Muscle of leg (tissue), 16 donors: ENCODE measurements at places on chromosomes 3 and 15.

- peak; percentile 25 for DNase-seq
These were observed 1.8 kb downstream of the SCAMP5 start for GRCh38 chr15:74997141-74997540.

- no peak for DNase-seq
These were observed 91.5 kb upstream of the FAM174B start for GRCh38 chr15:92747047-92747446.

DNA sequence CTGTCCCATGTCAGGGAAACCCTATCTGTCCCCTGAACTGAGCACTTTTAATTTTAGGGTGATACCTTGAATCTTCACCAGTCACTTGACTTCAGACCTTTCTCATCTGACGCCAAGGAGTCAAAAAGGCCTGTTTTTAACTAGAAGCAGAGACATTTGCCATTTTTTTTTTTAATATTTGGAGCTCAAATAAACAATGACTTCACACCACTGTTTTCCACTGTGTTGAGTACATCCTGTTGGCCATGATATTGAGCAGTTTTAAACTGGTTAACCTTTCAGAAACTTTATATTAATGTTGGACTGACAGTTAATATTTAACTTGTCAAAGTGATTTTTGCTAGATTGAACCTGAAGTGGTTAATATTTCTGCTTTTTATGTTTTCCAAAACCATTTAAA lies 28.2 kb downstream of the DAG1 start:
- DNase-seq, result no peak

DNA sequence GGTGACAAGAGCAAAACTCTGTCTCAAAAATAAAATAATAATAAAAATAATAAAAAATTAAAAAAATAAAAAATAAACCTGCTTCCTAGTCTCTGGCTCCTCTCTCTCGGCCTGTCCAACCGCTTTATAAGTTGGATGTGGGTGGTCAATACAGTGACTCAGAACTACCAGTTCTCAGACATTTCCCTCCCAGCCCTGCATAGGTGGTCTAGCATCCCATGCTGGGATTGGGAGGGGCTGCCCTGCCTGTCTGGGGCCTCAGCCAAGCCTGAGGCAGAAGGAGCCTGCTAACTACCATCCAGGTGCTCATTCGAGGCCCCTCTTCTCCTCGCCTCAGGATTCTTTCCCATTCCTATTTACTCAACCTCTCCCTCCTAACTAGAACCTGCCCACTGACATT lies 33.3 kb upstream of the BLM start:
- DNase-seq, result no peak

DNA sequence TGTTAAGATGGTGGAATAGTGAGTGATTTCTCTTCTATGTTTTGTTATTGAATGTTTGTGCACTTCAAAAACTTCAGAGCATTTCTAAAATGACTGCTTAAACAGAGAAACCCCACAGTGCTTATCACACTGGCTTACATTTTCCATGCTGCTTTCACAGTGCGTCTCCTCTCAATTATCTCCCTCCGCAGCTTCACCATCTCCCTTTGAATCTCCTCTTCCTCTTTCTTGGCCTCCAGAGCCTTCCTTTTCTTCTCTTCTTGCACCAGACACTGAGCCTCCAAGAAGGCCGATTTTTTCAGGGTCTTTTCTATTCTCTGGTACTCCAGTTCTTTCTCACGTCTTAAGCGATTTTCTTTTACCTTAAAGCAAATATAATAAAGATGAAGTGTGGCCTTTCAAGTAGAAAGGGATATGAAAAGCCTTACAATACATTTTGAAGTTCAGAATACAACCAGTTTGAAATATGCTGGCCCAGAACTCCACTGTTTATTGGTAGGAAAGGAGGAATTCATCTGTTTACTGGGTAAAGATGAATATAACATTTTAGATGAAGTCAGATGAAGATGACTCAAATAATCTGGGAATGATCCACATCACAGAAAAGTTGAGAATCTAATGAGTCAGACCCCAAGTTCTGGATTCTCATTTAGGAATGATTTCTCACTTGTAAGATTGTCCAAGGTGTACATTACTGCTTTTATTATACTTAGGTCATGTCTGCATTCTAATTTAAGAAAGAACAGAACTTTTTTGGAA lies 21.4 kb downstream of the CCDC191 start:
- no peak for DNase-seq

DNA sequence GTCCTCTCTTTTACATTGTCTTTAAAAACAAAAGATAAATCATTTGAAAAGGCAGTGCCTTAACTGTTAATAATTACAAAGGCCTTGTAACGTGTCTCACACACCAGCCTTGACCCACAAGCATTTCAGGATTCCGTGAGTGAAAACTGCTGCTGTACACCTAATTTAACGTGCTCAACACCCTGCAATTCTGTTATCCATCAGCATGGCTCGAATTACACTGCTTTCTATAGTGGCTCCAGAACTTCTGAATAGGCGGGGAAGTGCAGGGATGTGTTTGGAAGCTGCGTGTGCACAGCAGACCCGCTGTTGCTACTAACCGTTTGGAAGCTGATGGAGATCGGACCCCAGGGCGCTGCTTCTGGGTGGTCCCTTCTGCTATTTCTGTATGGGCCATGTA lies 9.9 kb upstream of the ETFA start:
- DNase-seq, result no peak

DNA sequence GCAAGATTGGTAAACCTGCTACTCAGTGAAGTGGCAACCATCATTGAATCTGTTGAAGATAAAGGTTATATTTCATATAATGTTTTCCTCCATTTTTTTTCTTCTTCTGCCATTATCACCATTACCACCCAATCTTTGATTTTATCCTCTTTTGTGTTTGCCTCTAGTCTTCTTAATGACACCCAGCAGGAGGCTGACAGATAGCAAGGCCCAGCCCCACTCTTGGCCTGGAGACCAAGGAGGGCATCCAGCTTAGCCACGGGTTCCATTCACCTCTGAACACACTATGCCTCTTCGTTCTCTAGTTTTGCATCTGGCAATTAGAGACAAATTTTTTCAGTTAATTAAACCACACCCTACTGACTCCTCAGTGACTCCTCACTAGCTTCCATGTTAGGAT lies 129.7 kb downstream of the TPRG1 start:
- no peak for DNase-seq

GRCh38 chr15:89002281-89002761 lies 85.9 kb upstream of the ABHD2 start:
- no peak for DNase-seq

DNA sequence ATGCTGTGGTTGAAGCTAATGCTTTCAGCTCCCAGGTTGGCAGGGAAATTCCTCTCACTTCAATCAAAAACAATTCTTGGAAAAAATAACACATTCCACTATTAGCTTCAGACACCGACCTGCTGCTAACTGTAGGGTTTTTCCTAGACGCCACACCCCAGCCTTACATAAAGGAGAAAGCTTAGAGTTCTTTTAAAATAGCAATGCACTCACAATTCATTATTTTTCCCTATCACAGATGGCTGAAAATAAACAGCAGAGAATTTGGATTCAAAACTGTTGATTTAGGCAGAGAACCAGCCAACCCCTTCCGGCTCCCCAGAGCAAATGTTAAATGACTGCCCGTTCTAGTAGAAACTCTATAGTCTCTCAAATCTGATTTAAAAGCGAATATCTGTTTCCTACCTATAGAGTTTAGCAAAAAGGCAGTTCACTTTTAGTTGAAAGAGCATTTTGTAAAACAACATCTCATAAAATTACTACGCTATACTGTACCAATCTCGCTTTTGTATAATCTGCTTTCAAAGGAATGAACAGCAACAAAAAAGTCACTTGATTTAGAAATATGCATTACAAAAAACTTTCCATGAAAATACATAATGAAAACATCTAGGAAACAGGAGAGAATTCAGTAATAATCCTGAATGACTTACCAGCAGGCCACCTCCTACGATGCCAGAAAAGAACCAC lies 586 bp downstream of the TM4SF1 start:
- DNase-seq, result peak; percentile 67

DNA sequence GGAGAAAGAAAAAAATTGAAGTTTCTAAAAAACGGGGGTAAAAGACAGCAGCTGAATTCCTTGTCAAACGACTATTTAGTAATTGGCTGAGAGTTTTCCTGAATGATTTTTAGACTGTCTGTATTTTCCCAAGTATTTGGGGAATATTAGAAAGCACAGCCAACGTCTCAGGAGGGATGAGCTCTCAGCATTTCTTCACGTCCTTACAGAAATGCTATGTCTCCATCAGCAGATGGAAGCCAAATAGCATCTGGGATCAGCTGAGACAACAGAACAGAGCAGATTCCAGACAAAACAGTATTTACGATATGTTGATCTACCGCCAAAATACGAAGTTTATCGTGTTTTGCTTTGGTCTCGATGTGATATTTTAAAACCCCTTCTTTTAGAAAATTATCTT lies 5.3 kb upstream of the TMC3 start:
- peak; percentile 92 for DNase-seq

DNA sequence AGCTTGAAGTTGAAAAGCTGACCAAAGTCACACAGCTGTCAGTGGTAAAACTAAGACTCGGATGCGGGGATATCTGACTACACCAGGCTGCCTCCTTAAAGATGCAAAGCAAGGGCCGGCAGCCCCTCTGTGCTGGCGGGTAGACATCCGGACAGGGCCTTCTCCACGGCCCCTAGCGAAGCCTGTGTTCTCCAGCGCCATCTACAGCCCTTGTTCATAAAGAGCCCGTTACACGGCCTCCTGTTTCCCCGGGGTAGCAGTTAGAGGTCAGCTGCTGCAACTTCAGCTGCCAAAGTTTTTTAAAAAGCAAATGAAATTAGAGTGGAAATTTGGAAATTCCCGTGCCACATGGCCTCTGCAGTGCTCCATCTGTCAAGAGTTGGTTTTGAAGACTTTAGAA lies 383.0 kb downstream of the TBL1XR1 start:
- peak; percentile 86 for DNase-seq

GRCh38 chr3:190564175-190564574 lies 50.3 kb downstream of the IL1RAP start:
- DNase-seq, result no peak

DNA sequence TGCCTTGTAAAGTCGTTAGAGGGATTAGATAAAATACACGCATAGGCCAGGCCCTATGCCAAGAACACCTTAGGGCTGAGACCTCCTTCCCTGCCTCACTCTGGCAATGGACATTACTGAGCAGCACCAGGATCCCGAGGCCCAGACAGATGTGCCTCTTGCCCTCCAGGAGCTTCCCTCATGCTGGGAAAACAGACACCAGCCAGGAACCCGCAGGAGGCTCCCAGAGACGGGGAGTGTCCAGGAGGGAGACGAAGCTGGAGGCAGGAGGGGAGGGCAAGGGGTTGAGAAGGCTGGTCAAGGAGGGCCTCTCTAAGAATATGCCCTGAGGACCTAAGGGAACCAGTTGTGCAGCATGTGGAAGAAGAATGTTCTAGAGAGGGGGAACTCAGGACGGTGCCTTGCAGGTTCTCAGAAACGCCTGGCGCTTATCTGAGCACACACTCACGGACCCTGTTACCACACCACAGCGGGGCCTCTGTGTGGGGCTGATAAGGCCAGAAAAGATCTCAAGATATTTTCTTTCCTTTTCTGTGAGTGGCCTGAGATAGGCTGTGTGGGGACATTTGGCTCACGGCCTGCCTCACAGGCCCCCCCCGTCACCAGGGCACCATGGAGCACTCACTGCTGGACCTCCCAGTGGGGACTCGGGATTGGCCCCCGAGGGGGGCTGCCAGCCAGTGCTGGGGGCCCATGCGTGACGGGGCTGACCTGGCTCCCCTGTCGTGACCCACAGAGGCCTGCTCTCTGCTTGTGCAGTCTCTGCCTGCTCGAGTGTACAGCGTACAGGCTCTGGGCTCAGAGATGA lies 22.0 kb upstream of the CYP11A1 start:
- no peak for DNase-seq

- DNase-seq, result no peak
These were observed 62.6 kb downstream of the DOCK3 start for GRCh38 chr3:50737193-50737905.

- no peak for DNase-seq
These were observed 30.1 kb downstream of the TOMM70 start for GRCh38 chr3:100370756-100371155.

GRCh38 chr3:52442409-52443267 lies 2.3 kb downstream of the SEMA3G start:
- DNase-seq, result no peak

- no peak for DNase-seq
These were observed 115.3 kb downstream of the KCNH8 start for GRCh38 chr3:19263606-19264005.

DNA sequence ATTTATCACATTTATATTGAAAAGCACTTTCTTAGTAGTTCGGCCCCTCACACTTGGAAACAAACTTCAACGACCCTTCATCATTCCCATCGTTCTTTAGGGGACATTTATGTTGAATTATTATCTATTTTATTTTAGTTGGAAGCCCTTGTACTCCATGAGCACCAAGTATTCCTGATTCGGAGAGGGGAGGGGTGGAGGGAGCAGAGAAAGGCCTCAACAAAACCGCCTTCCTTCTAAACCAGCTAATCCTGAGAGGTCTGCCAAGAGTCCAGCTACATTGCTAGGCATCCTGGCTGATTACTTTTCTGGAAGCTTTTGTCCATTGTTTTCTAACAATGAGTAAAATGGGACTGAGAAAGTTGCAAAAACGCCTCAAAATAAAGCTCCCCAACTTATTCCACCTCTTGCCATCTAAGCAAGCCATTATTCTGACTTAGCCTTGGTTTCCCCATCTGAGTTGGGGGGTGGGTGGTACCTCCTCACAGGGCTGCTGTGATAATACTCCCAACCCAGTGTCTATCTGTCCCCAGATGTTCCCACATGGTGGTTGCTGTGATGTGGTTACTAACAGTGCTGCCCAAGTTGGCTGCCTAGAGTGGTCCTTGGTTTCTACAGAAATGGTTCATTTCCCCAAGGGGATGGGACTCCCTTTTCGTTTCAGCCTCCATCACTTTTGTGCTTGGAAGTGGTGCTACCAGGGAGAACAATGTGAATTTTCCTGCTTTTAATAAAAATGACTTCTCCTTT lies 1.2 kb upstream of the TMEM158 start:
- DNase-seq, result no peak

GRCh38 chr15:65954289-65954741 lies 85.0 kb downstream of the RAB11A start:
- no peak for DNase-seq
